ENCODE measurements at places on chromosomes 11 and 22.

DNA sequence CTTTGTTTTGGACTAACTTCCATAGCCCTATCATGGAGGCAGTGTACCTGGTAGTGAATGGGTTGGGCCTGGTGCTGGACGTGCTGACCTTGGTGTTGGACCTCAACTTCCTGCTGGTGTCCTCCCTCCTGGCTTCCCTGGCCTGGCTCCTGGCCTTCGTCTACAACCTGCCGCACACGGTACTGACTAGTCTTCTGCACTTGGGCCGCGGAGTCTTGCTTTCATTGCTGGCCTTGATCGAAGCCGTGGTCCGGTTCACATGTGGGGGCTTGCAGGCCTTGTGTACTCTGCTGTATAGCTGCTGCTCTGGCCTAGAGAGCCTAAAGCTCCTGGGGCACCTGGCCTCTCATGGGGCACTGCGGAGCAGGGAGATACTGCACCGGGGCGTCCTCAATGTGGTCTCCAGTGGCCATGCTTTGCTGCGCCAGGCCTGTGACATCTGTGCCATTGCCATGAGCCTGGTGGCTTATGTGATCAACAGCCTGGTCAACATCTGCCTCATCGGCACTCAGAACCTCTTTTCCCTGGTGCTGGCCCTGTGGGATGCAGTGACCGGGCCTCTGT is 846 bp downstream of the RNF26 start:
- no peak for DNase-seq

GRCh38 chr11:124875943-124876817 is 10.9 kb downstream of the ROBO3 start:
- DNase-seq = peak; percentile 53

GRCh38 chr22:26322179-26322905 is 106.7 kb upstream of the ASPHD2 start:
- no peak for DNase-seq

- DNase-seq = no peak
Observed at GRCh38 chr11:37748641-37749040, 1150.6 kb upstream of the RAG2 start.

DNA sequence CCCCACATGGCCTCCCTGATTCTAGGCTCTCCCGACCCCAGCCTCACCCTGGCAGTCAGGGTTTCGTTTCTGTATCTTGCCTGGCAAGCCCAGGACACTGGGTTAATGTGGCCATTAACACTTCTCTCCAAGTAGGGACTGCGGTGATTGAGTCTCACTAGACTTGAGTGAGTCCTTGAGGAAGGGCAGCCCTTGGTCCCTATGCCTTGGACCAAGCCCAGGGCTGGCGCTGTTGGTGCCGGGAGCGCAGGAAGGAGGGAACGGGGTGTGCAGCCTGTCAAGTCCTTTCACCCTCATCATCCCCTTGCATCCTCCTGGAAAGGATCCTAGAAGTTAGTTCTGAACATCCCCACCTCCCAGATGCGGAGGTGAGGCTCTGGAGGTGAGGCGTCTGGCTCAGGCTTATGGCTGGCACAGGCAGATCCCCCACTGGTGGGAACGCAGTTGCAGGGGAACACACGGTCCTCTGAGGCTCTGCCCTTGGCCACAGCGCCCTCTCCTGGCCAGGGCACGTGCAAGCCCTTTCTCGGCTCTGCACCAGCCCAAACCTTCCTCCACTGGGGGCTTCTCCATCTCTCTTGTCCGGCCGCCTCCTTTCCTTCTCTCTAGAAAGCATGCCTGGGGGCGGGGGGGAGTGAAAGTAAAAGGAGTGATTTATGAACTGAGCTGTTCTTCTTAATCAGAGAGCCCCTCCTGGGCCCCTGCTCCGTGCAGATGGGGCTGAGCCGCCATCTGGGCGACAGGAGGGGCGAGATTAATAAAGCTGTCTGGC is 56.7 kb downstream of the TP53I11 start:
- DNase-seq = peak; percentile 63

DNA sequence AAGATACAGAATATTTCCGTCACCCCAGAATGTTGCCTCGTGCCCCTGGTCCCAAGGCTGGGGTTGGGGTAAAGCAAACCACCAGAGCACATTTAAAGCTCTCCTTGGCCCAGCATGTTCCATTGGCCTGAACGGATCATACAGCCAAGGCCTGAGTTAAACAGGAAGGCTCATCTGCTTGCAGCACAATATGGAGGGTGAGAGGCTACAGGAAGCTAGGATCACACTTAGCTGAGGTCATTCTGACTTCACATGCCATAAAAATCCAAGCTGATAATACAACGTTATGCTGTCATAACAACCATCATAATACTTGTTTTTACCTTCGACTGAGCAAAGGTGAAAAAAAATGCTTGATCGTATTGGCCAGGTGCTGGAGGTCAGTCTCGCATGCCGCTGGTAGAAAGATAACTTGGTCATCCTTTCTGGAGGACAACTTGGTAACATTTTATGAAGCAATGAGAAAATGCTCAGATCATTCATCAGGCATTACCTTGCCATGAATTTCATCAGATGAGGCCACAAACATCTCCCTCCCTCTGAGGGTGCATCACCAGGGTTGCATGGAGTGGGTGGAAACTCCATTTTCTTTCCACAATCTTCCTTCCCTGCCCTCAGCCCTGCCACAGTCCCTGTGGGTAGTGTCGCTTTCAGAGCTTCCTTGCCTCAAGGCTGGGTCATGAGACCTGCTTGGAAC is 31.9 kb upstream of the RTL6 start:
- no peak for DNase-seq

- no peak for DNase-seq
Observed at GRCh38 chr22:28068826-28069225, 149.8 kb upstream of the PITPNB start.

GRCh38 chr11:64410404-64410734 is 51.4 kb downstream of the RPS6KA4 start:
- no peak for DNase-seq

- DNase-seq = no peak
Observed at GRCh38 chr11:81569999-81570398, 1163.7 kb downstream of the FAM181B start.

DNA sequence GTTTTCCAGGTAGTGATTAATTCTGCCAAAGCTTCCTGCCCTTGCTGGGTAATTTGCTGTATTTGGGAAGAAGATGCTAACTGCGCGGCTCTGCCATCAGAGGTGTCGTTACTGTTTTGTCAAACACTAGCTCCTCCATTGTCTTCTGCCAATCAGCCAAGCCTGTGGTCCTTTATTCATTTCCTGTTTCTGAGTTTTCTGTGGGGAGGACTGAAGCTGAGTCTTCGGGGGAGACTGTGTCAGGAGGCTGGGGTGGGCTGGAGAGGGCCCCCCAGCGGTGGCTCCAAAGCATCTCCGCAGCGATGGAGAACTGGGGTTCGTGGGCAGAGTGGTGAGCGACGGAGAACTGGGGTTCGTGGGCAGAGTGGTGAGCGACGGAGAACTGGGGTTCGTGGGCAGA is 322.9 kb upstream of the B3GAT1 start:
- no peak for DNase-seq

- DNase-seq = no peak
Observed at GRCh38 chr11:117823294-117823945, 1.1 kb downstream of the FXYD2 start.

- DNase-seq = no peak
Observed at GRCh38 chr11:115659061-115659963, 155.1 kb upstream of the CADM1 start.

GRCh38 chr11:119065369-119065768 is 2.2 kb upstream of the VPS11 start:
- DNase-seq = no peak

GRCh38 chr22:49783926-49784629 is 43.6 kb downstream of the BRD1 start:
- no peak for DNase-seq

DNA sequence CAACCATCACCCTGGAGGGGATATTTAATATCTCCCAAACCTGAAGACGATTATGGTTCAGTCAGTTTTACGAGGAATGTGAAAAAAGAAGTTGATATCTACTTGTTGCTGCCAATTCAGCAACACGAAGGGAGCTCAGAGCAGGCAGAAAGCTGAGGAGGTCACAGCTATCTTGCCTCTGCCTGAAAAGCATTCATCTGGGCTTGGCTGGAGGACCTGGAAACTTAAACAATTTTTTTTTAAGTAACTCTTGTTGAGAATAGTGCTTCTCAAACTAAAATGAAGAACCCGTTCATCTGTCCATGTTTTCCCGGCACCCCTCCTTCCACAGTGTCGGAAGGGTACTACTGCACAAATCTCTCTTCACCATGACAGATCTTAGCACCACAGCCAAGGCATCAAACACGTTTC is 98.9 kb downstream of the MICAL3 start:
- no peak for DNase-seq

DNA sequence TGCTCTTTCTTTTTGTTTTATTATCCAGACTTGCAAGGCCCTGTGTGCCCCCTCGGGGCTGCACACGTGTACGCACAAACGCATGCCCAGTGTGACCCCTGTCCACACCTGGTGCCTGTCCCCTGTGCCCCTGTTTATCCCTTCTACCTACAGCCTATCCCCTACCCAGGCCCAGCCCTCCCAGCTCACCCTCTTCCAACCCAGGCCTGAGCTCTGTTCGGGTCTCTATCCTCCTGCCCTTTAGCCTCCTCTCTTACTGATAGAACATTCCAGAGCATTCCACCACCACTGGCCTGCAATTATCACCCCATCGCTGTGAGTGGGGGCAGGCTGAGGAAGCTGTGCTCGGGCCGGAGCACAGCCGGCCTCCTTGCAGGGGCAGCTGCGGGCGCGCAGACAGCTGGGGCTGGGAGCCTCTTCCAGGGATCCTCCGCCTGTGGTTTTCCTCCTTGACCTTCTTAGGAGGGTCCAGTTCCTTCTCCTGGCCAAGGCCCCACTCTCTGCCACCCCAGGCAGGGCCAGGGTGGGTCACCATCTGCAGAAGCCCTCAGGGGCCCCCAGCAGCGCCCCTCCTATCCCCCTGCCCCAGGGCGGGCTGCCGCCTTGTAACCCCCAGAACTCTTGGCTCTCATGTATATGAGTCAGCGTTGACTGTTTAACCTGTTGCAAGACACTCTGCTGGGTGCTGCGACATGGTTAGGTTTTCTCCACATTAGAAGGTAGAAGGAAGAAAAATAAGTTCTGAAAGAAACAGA is 41.8 kb upstream of the KCNQ1OT1 start:
- DNase-seq = no peak

DNA sequence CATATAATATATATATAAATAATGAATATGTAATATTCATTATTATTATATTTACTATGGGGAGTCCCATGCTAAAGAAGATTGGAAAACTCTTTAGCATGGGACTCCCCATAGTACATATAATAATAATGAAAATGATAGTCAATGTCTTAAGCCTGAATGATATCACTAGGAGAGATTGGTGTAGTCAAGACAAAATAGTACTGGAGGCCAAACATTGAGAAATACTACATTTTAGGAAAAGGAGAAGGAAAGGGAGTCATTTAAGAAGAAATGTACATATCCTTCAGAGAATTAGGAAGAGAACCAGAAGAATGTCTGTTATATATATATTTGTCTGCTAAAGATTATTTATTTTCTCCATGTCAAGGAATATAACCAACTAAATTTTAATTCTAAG is 5.0 kb upstream of the VWA5A start:
- no peak for DNase-seq

DNA sequence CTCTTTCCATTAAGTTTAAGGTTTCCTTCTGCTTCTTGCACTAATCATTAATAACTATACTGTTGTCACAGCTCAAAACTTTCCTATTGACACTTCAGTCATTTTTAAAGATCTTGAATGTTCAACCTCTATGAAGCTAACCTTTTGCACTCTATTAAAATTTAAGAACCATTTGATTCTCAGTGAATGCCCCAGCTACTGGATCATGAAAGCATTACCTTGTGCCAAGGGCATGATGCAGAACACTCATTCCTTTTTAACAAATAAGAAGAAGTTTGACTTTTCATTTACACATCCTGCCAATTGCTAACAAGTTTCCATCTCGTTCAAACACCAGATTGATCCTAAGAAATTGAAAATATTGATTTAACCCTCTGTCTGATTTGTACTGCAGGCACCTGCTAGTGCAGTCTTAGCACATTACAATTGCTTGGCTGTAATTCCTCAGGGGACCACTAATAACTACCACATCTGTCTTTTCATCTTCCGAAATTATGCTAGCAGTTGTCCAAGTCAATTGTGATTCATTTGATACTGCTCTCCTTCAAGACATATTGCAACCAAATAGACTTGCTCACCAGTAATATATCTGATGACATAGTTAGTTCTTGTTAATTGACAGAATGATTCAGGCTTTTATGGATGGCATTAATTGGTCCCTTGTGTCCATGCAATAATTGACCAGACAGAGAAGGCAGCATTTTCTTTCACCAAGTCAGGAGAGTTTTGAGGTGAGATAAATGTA is 158.4 kb downstream of the TEAD1 start:
- no peak for DNase-seq

GRCh38 chr11:70888061-70888460 is 364.3 kb downstream of the SHANK2 start:
- no peak for DNase-seq

- DNase-seq = no peak
Observed at GRCh38 chr11:73481626-73482025, 105.4 kb downstream of the RELT start.

GRCh38 chr11:47161134-47161854 is 15.4 kb downstream of the ARFGAP2 start:
- no peak for DNase-seq

GRCh38 chr22:46770151-46770641 is 7.7 kb downstream of the TBC1D22A start:
- no peak for DNase-seq

DNA sequence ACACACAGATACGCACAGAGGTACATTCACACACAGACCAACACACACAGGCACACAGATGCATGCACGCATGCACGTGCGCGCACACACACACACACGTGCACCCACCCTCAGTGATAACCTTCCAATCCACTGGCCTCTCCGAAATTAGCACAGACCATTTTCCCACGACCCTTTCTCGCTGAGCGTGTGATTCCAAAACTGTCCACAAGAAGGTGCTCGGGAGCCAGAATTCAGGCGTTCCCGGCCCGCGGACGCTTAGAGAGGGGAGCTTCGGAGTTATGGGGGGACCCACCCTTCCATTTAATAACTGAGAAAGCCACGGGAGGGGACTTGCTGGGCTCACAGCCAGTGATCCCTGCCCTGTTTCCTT is 33.8 kb upstream of the SLC35C1 start:
- no peak for DNase-seq

Data from NCI-H1048 (cell line).